Left renal pelvis (tissue), 4 donors: ENCODE measurements at places on chromosomes 3 and 15.

GRCh38 chr3:186946756-186947375, 16.5 kb downstream of the ST6GAL1 start:
- no peak for DNase-seq

DNA sequence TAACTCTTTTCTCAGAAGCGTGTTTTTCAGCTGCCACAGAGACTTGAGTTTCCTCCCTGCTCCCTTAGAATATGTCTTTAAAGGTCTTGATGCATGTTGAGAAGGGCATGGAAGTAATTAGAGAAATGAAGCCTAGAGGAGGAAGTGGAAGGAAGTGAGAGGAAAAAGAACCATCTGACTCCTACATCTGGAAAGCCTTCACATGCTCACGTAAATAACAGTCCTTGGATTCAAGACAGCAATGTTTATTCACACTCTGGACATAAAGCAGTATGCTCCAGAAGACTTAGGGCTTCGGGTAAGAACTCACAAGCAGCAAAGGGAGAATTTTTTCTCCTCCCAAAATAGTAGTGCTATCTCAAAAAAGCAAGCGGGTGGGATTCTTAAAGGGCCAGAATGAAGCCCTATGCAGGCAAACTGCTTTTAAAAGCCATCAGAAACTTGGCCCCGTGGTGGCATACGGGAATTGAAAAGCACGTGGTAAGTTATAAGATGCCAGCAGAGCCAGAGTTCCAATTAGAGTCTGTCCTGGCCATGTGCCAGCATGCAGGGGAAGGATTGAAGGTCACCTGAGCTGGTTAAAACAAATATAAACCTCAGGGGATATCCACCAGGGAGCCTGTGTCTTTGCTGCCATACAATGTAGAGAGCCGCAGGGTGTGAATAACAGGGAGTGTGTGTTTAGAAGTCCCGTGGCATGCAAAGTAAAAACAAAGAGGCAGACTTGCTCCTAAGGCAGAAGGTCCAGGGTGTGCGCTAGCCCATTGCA, 380.8 kb upstream of the NDN start:
- no peak for DNase-seq

GRCh38 chr3:127777921-127778656, 44.2 kb downstream of the MGLL start:
- no peak for DNase-seq

- no peak for DNase-seq
Measured at GRCh38 chr3:100175637-100176280, 61.5 kb upstream of the FILIP1L start.

DNA sequence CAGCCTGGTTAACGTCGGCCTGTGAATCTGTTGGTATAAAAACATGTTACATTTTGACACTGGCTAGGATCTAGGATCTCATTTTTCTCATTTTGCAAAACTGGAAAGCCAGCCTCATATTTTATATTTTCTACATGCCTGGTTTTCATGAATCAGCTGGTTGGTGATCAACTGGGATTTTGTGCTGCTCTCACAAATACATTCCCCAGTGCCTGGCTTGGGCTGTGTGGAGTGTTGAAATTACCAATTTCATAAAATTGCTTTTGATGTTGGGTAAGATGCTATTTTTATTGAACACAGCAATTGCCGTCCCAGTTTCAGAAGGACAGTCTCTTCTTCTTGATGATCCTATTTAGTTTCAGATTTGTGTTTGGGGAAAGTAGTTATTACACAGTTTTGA, 604.3 kb downstream of the TAFA4 start:
- no peak for DNase-seq

DNA sequence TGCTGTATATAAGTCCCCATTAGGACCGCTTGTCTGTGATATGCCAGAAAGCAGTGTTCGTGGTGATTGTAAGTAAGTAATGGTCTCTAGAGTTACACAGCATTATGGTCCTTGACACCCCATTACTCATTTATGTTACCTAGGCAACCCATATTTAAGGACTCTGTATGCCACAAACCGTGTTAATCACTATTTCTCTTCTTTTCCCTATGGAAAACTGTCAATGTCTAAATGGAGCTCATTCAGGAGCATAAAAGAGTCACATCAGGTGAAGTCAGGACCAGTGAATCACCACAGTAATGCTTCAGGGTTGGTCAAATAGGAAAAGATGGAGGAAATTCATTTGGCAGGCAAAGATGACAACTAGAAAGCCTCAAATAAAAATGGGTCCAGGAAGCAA, 146.6 kb upstream of the PEX5L start:
- DNase-seq, result no peak

- DNase-seq, result no peak
Measured at GRCh38 chr3:193874512-193874911, 261.4 kb upstream of the HES1 start.

GRCh38 chr3:116367761-116368395, 77.4 kb downstream of the LSAMP start:
- no peak for DNase-seq

DNA sequence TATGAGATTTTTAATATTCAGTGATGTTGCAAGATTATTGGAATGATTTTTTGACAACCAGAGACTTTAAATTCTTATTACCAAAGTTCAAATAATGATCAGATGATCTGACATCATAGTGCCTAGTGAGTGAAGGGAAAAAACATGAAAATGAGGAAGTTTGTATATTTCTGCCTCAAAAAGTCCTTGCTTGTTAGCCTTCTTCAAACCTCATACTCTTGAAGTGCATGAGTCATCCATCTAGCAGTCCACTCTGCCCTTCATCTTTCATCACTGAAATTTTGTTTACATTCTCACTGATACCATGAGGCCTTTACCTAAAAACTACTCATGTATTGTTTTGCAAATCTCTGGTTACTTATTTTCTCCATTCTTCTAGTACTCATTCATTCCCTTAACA, 23.9 kb upstream of the OR5H6 start:
- no peak for DNase-seq

DNA sequence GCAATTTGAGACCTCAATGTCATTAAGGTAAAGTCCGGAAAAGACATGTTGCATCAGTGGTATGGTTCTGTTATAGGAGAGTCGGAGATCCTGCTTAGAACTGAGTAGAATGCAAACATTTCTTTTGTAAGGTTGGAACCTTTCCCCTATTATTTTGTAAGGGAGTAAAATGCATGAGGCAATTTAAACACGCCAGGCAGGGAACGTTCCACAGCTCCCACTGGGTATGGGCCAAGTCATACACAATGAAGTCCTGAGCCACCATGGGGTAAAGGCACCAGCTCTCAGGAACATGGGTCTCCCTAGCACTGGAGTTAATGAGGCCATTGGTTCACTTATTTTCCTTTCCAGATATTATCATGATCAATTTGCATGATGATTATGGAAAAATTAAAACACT, 116.6 kb upstream of the NR2F2 start:
- DNase-seq, result no peak

DNA sequence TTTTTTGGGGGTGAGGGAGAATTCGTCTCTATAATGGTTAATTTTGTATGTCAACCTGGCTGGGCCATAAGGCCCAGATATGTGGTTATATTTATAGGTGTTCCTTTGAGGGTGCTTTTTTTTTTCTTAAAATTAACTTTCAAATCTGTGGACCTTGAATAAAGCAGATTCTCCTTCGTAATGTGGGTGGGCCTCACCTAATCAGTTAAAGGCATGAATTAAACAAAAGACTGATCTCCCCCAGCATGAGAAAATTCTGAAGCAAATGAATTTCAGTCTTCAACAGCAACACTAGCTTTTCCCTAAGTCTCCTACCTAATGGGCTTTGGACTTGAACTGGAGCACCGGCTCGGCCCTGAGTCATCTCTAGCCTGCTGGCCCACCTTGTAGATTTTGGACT, 77.4 kb downstream of the GMNC start:
- DNase-seq, result no peak

- no peak for DNase-seq
Measured at GRCh38 chr3:168991803-168992202, 671.7 kb downstream of the MECOM start.

GRCh38 chr3:83523470-83524073, 1435.2 kb upstream of the CADM2 start:
- DNase-seq, result peak; percentile 29

DNA sequence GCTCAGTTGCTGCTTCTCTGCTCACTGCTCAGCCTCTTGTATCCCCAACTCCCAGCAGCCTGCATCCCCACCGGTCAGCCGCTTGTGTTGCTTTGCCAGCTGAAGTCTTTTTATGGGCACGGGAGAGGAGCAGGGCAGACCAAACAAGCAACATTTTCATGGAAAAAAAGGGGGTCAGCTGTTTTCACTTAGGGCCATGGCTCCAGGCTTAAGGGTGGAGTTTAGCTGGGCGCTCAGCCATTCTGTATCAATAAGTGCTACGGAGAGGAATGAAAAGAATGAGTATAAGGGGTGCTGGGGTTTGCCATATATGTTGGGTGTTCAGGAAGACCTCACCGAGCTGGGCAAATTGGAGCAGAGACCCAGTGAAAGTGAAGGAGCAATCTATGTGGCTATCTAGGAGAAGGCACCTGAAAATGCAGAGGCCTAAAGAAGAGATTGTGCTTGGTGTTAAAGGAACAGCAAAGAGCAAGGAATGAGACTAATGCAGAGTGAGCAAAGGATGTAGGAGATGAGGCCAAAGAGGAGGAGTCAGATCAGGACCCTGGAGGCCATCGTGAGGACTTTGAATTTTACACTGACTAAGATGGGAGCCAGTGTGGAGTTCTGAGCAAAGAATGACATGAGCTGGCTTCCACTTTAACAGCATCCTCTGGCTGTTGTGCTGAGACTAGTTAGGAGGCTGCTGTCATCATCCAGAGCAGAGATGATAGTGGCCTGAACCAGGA, 16.6 kb upstream of the IREB2 start:
- DNase-seq, result no peak

GRCh38 chr3:149640976-149641728, 16.7 kb downstream of the WWTR1 start:
- DNase-seq, result no peak

DNA sequence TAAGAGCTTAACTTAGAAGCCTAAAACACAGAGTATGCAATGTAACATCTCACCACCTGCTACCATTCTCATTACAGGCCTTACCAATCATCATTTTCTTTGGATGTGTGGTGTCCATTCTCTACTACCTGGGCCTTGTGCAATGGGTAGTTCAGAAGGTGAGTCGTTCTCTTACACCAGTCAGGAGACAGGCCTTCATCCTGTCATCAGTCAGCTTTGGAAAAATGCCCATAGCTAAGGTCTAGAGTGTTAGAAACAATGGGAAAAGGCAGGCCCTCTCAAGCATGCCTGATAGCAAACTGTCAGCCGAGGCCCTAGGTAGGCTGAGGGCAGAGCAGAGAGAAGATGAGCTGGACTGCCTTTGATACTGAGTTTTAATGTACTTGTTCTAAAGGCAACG, 13.5 kb downstream of the SLC28A2 start:
- DNase-seq, result no peak

GRCh38 chr3:66401675-66402491, 98.9 kb downstream of the LRIG1 start:
- no peak for DNase-seq

GRCh38 chr3:133127381-133127780, 89.2 kb downstream of the TMEM108 start:
- DNase-seq, result no peak

GRCh38 chr3:152511904-152512303, 243.2 kb downstream of the MBNL1 start:
- no peak for DNase-seq

DNA sequence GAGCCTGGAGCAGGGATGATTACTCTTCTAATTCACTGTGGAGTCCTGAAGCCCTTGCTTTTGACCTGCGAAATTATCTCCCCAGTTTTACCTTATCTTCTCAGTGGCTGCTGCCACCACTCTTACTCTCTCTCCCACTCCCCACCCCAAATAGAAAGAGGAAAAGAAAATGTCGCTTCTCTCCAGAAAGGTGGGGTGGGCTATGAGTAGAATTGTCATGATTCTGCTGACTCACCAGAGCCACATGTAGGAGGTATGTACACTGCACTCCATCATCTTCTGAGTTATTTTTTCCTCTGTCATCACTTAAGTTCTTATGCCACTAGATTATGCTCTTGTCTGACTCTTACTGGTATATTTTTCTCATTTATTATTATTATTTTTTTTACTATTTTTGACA, 43.9 kb upstream of the TMEM158 start:
- no peak for DNase-seq

DNA sequence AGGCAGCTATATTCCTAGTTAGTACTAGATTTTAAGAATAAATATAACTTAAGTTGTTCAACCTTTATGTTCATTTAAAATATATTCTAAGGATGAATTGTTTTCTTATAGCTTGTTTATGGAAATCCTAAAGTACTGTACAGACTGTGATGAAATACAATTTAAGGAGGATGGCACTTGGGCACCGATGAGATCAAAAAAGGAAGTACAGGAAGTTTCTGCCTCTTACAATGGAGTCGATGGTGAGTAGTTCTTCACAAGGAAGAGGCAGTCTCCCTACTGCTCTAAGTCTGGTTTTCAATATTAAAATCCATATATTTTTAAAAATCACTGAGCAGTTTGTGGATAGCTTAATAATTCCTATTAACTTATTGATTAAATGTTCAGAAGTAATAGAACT, 29.6 kb downstream of the CALML4 start:
- no peak for DNase-seq

GRCh38 chr15:85874236-85874635, 79.5 kb upstream of the KLHL25 start:
- DNase-seq, result no peak

DNA sequence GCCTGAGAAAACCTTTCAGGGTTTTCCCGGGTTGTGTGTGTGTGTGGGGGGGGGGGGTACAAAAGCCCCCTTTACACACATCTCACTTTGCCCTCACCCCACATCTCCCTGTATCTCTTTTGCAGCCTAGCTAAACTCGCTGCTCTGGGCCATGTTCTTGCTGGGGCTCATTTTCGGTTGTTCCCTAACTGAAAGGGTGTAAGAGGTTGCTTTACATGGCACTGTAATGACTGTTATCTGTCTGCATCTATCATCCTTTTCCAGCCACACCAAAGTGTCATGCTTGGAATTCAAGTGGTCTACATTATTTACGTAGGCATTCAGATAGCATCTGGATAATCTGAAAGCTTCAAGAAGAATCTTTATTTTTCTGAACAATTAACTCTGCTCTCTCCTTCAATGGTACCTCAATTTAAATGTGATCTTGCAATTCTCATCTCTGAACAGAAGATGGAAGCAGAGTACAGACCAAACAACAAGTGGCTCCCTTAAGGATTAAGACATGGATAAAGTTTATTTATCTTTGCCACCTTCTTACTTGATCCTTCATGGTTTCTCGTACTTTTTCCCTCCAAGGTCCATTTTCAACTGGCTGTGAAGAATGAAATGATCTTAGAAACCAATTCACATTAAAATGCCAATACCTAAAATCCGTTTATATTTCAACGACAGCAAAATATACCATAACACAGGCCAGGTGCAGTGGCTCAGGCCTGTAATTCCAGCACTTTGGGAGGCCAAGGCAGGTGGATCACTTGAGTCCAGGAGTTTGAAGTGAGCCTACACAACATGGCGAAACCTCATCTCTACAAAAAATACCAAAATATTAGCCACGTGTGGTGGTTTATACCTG, 34.9 kb downstream of the DCLK3 start:
- DNase-seq, result peak; percentile 10

DNA sequence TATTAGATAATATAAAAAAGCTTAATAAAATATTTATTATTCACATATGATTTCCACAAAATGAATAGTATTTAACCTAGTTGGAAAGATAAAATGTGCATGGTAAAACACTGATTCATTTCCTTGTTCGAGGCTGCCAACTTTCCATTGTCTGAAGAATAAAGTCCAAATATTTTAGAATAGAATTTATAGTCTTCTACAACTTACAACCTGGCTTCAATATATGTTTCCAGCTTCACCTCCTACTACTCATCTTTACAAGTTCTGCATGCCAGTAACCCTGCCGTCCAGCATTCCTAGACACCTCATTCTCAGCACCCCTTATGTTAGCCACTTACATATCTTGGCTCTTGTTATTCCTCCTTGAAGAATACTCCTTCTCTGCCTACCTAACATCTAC, 244.5 kb downstream of the FGF12 start:
- DNase-seq, result no peak
